ENCODE measurements at places on chromosomes 12 and 14.

- H3K27me3 ChIP-seq: no peaks in the 10 kb centered on the region
- H3K27ac ChIP-seq: no peak overlapping the region
- H3K4me1 ChIP-seq: peaks cover 10% of the 10 kb centered on the region
- no peak for DNase-seq
Measured at GRCh38 chr12:112341046-112341825, 41.0 kb downstream of the HECTD4 start.

- peak overlapping the region; percentile 37 for H3K27ac ChIP-seq
- H3K36me3 ChIP-seq: peaks cover 39% of the 10 kb centered on the region
- H3K4me3 ChIP-seq: peak overlapping the region; percentile 87
- peaks cover 39% of the 10 kb centered on the region for H3K4me1 ChIP-seq
- no peaks in the 10 kb centered on the region for H3K27me3 ChIP-seq
Measured at GRCh38 chr12:74539261-74539660, 1.6 kb downstream of the ATXN7L3B start.

DNA sequence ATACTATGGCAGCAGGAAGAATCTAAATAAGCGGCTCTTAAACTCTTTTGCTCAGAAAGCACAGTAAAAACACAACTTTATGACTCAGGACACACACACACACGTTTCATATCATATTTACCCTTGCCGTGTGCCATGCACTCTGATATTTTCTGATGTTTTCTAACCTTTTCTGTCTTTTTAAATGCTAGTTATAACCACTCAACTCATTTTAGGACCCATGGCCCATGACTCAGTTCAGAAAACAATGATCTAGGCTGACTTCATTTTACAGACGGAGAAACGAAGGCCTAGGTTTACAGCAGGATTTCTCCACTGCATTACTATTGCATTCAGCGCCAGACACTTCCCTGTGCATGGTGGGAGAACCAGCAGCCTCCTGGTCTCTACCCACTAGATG, 9.1 kb downstream of the VWF start:
- no peak overlapping the region for H3K27ac ChIP-seq
- H3K4me3 ChIP-seq: no peak overlapping the region
- no peaks in the 10 kb centered on the region for H3K4me1 ChIP-seq
- no peak for DNase-seq
- H3K36me3 ChIP-seq: no peaks in the 10 kb centered on the region

DNA sequence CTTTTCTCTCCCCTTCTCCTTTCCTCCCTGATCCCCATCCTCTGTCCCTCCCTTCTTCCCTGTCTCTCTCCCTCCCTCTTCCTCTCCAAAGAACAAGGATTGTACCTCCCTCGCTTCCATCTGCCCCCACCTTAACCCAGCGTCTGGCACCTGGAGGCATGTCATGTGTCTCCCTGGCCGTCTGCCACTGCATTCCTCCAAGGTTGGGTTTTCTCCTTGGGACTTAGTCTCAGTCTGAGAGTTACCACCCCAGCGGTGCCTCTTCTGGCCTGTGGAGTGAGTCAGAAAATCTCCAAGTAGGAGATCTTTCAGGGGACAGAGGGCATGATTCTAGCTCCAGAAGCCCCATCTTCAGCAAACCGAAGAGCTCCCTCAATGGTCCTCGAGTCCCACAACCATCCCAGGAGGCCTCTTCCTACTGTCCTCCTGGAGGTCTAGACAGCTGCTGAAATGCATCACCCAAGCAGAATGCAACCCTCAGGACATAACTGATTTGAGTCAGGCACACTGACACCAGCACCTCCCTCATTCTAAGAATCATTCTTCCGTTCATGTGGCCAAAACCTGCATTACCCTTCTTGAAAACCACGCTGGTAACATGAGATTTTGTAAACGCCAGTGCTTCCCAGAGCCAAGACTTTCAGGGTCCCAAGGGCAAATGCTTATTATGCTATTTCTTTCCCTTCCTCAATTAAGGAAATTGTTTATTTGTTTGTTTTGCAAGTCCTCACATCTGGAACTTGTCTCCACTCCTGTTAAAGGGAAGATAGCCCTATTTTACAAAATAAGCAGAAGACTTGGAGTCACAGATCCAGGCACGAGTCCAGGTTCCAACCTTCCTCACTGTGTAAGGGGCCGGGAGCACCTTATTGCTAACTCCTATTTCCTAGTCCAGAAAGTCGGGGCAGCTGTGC, 463.2 kb downstream of the BCL11B start:
- no peak for DNase-seq
- peaks cover 20% of the 10 kb centered on the region for H3K27me3 ChIP-seq
- no peak overlapping the region for H3K4me3 ChIP-seq
- H3K27ac ChIP-seq: no peak overlapping the region

DNA sequence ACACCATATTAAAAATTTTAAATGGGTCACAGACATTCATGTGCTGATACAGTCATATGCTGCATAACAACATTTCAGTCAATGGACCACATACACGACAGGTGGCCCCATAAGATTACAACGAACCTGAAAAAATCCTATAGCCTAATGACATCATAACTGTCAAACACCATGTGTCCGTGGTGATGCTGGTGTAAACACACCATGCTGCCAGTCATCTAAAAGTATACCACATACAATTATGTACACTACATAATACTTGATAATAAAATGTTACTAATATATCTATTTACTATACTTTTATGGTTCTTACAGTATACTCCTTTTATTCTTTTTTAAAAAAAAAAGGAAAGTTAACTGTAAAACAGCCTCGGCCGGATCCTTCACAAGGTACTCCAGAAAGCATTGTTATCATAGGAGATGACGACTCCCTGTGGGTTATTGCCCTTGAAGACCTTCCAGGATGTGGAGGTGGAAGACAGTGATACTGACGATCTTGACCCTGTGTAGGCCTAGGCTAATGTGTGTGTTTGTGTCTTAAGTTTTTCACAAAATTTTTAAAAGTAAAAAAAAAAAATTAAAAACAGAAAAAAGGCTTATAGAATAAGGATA, 5.0 kb upstream of the TDG start:
- peaks cover 17% of the 10 kb centered on the region for H3K4me1 ChIP-seq
- DNase-seq: no peak
- H3K27ac ChIP-seq: no peak overlapping the region
- H3K27me3 ChIP-seq: no peaks in the 10 kb centered on the region

DNA sequence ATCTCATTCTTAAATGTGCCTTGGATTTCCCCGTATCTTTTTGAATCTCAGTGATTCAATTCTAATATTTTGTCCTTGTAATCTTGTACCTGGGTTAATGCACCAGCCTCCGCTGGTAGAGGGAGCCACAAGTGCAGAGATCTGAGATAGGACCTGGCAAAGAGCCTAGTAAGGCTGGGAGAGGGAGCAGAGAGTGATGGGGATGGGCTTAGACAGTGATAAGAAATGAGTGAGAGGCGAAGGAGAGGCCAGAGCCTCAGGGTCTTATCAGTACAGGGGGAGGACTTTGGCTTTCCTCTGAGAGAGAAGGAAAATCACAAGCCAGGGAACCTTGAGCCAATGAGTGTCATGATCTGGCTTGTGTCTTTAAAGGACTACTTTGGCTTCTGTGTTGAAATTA, 30.5 kb upstream of the LMNTD1 start:
- no peaks in the 10 kb centered on the region for H3K36me3 ChIP-seq
- no peaks in the 10 kb centered on the region for H3K27me3 ChIP-seq
- no peak overlapping the region for H3K27ac ChIP-seq
- no peak overlapping the region for H3K4me3 ChIP-seq
- H3K4me1 ChIP-seq: no peaks in the 10 kb centered on the region
- no peak for DNase-seq

- H3K27ac ChIP-seq: no peak overlapping the region
- no peak for DNase-seq
- no peaks in the 10 kb centered on the region for H3K4me1 ChIP-seq
- no peaks in the 10 kb centered on the region for H3K36me3 ChIP-seq
- H3K27me3 ChIP-seq: peaks cover 25% of the 10 kb centered on the region
Measured at GRCh38 chr12:69074556-69075349, 141.8 kb upstream of the CPM start.

GRCh38 chr12:9449181-9449580, 158.5 kb downstream of the KLRB1 start:
- peak overlapping the region; percentile 99 for H3K4me3 ChIP-seq
- H3K36me3 ChIP-seq: peaks cover 2% of the 10 kb centered on the region
- peak overlapping the region; percentile 43 for H3K27ac ChIP-seq
- H3K27me3 ChIP-seq: no peaks in the 10 kb centered on the region
- peaks cover 22% of the 10 kb centered on the region for H3K4me1 ChIP-seq

DNA sequence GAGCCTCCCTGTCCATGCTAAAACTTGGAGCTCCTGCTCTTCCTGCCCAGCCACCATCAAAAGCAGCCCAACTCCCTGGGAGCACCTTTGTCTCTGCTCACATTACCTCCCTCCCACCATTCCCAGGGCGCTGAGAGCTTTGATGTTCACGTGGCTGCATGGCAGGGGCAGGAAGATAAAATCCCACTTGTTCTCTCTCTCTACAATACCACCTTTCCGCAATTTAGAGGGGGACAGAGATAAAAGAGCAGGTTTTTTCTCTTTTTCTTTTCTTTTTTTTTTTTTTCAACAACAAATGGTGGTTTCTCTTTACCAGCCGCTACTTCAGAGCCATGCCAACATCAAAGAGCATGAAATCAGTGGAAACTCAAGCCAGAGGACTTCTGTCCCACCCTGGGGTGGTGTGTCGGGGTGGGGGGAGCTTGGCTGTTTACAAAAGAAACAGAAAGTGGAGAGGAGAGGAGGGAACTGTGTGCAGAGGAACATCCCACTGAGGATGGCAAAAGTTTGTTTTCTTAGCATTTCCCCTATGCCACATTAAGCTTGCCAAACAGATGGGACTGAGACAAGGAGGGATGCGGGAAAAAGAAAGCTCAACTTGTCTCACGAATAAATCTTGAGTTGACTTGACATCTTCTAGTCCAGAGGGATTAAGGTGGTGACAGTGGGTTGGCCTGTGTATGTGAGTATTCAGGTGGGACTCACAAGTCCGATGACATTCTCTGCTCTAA, 103.7 kb upstream of the NUDT4 start:
- H3K27ac ChIP-seq: no peak overlapping the region
- no peaks in the 10 kb centered on the region for H3K4me1 ChIP-seq
- H3K4me3 ChIP-seq: no peak overlapping the region
- H3K36me3 ChIP-seq: no peaks in the 10 kb centered on the region
- no peak for DNase-seq

GRCh38 chr12:53222806-53223261, 9.2 kb downstream of the RARG start:
- peaks cover 45% of the 10 kb centered on the region for H3K4me1 ChIP-seq
- H3K4me3 ChIP-seq: peak overlapping the region; percentile 81
- H3K27ac ChIP-seq: peak overlapping the region; percentile 74

DNA sequence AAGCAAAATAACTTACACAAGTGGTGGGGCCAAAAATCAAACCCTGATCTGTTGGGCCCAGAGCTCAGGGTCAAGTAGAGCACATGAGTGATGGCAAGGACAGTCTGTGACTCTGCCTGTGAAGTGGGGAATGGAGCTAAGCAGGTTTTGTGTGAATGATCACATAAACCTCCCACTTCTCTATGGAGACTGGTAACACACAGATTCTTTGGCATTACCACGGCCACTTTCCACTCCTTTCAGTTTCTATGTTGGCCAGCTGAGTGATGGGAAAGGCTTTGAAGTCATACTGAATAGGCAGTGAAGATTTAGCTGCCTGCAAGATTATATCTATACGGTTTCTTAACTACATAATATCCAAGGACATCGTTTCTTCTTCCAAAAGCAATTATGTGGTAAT, 97.9 kb downstream of the ARMH4 start:
- DNase-seq: no peak
- no peaks in the 10 kb centered on the region for H3K36me3 ChIP-seq
- no peaks in the 10 kb centered on the region for H3K4me1 ChIP-seq

DNA sequence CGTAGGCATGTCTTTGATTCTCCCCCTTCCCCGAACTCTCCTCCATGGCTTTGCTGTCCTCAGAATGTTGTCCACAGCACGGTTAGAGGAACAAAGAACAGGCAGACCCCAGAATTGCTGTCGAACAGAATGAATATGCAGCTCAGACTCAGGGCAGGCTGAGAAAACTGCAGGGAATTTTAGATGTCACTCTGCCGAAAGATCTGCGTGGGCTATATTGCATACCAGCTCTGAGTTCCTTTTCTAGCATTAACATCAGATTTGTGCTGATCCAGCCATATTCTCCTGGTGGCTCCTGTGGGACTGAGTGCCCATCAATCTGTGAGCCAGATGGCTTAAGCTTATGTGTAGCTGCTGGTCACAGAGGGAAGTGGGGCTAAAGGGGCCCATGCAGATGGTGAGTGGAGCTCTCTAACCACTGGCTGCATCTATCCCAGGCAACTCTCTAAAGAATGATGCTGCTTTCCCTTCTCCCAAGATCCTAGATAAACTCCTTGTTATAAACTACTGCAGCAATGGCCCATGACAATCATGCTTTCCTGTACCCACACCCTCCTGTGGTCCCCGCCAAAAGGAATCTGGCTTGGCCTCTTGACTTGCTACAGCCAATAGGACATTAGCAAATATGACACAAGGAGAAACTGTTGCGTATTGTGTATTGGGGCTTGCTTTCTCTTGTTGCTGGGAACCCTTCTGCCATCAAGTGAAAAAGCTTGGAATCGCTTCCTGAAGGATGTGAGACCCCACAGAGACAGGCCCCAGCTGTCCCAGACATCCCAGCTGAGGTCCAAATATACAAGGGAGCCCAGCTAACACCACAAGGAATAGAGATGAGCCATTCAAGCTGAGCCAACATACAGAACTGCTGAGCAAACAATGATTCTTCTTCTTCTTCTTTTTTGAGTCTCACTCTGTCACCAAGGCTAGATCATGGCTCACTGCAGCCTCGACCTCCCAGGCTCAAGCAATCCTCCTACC, 101.3 kb downstream of the FOXN3 start:
- no peak overlapping the region for H3K4me3 ChIP-seq
- H3K27ac ChIP-seq: no peak overlapping the region
- H3K27me3 ChIP-seq: no peaks in the 10 kb centered on the region
- no peak for DNase-seq

DNA sequence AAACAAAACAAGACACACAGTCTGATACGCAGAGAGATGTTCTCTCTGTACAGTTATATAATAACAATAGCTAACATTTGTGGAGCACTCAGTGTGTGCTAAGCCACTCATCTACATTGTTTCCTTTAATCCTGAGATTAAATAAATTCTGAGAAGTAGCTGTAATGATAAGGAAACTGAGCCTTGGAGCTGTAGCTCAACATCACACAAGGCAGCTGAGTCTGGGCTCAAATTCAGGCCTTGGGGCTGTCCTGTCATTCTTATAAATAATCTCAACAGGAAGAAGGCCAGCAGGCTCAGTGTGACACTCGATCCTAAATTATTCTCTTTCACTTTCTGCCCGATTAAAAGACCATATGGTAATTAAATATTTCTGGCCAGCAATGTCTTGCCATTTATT, 24.5 kb downstream of the CDKN1B start:
- H3K36me3 ChIP-seq: peaks cover 39% of the 10 kb centered on the region
- DNase-seq: no peak
- H3K4me3 ChIP-seq: peak overlapping the region; percentile 51
- no peaks in the 10 kb centered on the region for H3K27me3 ChIP-seq
- peak overlapping the region; percentile 49 for H3K27ac ChIP-seq

Measured in T-helper 2 cell treated with Interferon-gamma antibody and Interleukin-4, amounts not matched to agents 5 μg/mL and 100 μg/mL, for 36 hours (primary cell).